Muscle of leg (tissue), 16 donors: ENCODE measurements at places on chromosomes 11 and 22.

GRCh38 chr11:134289167-134289566 is 13.0 kb downstream of the GLB1L3 start:
- DNase-seq = no peak

DNA sequence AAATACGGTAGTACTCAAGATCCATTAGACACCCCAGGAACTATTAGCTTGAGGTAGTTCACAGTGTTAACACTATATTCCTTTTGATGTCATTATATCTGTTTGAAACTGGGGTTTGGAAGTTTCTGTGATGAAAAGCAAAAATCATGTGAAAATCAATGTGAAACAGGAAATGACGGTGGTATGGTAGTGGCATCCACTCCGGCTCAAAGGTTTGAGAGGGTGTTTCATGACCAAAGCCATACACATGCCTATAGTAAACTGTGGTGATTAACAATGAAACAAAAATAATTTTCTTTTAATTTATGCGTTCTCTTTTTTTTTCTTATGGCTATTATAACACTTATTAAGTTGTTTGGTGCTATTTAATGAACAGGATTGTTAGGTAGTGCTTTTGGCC is 10.9 kb downstream of the RAB38 start:
- no peak for DNase-seq

GRCh38 chr11:285021-285893 is 3.7 kb upstream of the PGGHG start:
- no peak for DNase-seq

- DNase-seq = no peak
Measured at GRCh38 chr11:123110397-123110796, 48.5 kb upstream of the HSPA8 start.

GRCh38 chr22:26115266-26115665 is 54.0 kb upstream of the SEZ6L start:
- DNase-seq = no peak

GRCh38 chr11:75351541-75351790 is at the start of gene ARRB1:
TSS of gene ARRB1 (minus strand) at chr11:75351661. CDS start at chr11:75351607, 54 bp downstream.
- DNase-seq = no peak

DNA sequence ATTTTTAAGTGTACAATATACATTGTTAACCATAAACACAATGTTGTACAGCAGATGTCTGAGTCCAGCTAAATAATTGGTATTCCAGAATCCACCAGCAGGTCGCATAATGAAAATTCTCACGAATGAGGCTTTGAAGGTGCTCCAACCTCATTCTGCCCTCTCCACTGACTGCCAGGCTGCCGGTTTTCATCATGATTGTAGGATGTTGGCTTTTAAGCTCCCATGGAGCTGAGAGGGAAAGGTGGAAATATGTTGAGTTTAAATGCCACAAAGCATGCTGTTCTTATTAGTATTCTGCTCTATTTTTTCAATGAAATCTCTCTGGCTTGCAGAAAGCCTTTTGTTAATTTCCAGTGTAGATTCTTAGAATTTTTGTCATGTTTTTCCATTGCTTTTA is 337.2 kb upstream of the DDI1 start:
- peak; percentile 10 for DNase-seq

DNA sequence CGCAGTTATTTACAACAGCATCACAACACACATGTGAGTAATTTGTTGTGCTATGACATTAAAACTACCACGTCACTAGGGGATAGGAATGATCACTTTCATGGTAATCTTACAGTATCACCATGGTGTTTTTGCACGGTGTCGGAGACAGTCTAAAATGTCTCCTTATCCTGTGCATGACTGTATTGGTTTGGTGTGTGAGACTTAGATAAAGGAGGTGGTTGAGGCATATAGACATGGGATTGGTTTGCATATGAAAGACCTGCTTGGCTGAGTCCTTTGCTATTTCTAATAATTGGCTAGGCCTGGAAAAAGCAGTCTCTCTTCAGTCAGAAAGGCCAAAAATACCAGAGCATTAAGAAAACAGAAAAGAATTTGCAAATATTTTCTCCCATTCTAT is 30.2 kb downstream of the MSANTD4 start:
- DNase-seq = no peak

- DNase-seq = no peak
Measured at GRCh38 chr11:103537904-103538502, 428.8 kb downstream of the DYNC2H1 start.

DNA sequence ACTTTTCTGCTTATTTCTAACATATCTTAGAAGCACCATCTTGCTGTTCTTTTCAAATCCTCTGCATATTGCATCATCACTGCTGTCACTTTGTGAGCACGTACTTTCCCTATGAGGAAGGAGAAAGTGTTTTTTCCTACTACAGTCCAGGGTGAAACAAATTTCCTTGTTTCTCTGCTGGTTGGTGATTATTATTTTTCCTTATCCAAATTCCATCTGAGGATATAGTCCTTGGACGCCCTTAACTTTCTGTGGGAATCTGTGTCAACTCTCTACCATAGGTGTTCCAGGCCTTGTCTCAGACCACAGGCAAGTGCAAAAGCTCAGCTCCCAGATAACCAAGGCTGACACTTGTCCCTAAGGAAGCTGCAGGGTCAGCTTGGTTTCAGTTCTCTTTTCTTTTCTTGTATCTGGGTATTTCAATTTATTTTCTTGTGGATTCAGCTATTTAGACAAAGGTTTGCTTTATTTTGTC is 29.4 kb upstream of the LYVE1 start:
- peak; percentile 68 for DNase-seq

GRCh38 chr11:70116386-70117065 is 38.4 kb downstream of the ANO1 start:
- no peak for DNase-seq

DNA sequence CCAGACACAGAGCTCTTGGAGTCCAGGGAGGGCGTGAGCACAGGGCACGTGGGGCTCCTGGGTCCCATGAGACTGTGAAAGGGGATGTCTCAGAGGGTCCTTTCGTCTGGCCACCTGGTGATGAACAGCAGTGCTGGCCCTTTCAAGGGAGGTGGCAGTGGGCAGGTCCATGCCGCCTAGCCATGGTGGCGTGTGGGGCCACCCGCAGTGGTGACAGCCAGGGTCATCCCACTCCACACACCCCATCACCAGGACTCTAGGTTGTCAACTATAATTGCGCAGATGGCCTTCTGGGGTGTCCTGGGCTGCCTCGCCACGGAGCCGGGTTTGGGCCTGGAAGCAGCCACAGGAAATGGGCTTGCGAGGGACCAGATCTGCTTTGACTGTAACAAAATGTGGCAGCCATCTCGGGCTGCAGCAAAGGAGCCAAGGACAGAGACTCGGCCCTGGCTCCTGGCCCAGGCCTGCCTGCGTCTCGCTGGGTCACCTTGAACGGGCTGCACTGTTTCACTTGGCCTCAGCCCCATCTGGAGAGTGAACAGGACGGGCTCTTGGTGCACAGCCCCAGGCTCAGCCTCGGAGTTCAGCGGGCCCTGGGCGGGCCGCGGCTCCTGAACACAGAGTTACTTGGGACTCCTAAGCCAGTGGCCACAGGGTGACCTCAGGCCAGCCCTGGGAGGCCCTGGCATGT is 1350.5 kb downstream of the BRD1 start:
- no peak for DNase-seq
